ENCODE measurements at places on chromosomes 2 and 18. TPM values are rescaled to one million over a fixed set of nuclear protein-coding genes. Genes with fewer than 3 reads are reported as not detected.

DNA sequence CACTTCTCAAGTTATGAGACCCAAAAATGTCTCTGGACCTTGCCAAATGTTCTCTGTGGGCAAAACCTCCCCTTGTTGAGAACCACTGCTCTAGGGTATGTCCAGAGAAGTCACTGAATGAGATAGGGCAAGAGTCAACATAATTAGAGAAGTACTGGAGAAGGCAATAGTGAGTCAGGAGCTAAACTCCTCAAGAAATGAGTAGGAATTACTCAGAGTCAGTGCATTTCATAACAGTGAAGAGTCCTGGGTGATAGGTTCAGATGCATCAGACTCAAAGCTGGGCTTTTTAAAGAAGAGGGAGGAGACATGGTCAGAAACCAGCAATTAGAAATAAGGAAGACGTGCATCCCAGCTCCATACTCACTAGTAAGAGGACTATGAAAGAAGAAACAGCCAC is 38.6 kb upstream of the IHH start:
- no peak for DNase-seq

- DNase-seq, result no peak
Measured at GRCh38 chr2:232502911-232503808, 15.5 kb upstream of the ECEL1 start.

Gene GPR148
- not detected for total RNA-seq

DNA sequence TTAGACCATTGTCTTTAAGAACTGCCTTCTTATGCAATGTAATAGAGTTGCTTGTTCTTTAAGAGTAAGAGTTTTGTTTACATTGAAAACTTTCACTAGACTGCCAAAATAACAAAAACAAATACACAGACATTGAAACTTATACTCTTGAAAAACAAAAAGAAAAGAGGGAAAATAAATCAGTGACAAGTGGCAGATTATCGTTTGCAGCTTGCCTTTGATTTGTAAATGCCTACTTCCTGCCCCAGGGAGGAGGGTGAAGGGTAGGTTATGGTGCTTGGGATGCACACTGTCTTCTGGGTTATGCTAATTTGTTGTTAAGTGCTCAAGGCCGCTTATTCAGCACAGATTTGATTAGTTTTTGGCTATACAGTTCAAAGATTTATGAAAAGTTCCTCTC is 198.7 kb downstream of the TGIF1 start:
- no peak for DNase-seq

DNA sequence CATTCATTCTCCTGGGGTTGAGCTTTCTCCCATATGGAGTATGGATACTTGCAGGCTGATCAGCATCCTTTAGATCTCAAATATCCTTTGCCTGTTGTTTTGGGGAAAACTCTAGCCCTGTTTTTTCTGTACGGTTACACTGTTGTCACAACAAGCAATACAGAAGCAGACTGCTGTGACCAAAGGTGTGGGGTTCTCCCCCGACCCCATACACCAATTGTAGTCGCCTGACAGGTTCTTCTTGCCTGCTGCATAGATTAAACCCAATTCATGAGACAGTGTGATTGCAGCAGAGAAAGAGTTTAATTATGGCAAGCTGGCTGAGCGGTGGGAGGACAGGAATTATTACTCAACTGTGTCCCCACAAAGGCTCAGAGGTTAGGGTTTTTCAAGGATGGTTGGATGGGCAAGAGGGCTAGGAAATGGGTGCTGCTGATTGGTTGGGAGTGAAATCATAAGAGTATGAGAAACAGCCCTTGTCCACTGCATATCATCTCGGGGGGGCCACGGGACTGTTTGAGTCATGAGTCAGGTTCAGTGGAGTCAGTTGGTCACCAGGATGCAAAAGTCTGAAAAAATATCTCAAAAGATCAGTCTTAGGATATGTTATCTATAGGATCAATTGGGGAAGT is 40.6 kb downstream of the ITGB1BP1 start:
- no peak for DNase-seq

- no peak for DNase-seq
Measured at GRCh38 chr18:54280220-54280569, 10.9 kb downstream of the POLI start.

Gene WDR35
- total RNA-seq, result 2.1 TPM

DNA sequence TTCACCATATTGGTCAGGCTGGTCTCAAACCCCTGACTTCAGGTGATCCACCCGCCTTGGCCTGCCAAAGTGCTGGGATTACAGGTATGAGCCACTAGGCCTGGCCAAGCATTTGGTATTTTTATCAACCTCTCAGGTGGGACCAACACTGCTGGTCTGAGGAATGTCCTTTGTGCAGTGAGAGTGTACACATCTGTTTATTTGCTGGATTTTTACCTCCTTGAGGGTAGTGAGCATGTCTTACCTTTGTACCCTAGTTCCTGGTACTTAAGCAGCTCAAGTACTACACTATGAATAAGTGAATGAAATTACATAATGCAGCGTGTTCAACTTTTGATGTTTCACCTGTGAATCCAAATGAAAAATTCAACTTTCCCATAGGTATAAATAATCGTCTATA is 29.8 kb downstream of the SOS1 start:
- no peak for DNase-seq

GRCh38 chr2:28709101-28709500 is 42.5 kb upstream of the PPP1CB start:
- no peak for DNase-seq

- DNase-seq, result no peak
Measured at GRCh38 chr2:133490411-133490980, 77.8 kb downstream of the NCKAP5 start.

DNA sequence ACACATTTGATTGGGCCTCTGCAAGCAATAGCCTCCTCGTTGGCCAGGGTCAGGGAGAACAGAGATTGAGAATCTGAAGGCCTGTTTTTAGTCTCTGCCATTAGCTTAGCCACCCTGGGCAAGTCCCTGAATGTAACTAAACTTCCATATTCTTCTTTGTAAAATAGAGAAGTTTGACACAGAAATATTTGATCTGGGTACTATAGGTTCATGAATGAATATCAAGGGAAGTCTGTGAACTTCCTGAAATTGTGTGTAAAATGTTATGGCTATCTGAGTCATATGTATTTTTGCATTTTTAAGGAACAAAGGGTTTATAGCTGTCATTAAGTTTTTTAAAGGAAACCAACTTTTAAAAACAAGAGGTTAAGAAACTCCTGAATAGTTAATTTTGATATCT is 23.2 kb downstream of the RND3 start:
- DNase-seq, result no peak

Gene KLHL30
- total RNA-seq, result 28.2 TPM

Gene TMEM247
- total RNA-seq, result not detected

Gene SOS1
- 11.3 TPM for total RNA-seq

- no peak for DNase-seq
Measured at GRCh38 chr18:11154368-11154989, 5.1 kb upstream of the PIEZO2 start.

- no peak for DNase-seq
Measured at GRCh38 chr18:25077038-25077943, 274.7 kb downstream of the ZNF521 start.

DNA sequence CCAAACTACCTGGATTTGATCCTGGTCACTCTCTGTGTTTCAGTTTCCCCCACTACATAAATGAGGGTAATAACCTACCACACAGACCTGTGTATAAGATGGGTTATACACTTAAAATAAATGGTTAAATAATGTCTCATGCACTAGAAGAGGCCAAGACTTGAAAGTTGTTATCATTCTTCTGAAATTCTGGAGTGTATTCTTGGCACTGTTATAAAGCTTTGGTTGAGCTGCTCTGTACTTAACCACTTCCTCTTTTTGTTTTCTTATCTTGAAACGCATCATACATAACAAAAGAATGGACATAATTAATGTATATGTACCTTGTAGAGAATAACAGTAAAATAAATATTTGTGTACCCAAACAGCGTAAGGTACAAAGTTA is 281.0 kb downstream of the AFF3 start:
- DNase-seq, result no peak

DNA sequence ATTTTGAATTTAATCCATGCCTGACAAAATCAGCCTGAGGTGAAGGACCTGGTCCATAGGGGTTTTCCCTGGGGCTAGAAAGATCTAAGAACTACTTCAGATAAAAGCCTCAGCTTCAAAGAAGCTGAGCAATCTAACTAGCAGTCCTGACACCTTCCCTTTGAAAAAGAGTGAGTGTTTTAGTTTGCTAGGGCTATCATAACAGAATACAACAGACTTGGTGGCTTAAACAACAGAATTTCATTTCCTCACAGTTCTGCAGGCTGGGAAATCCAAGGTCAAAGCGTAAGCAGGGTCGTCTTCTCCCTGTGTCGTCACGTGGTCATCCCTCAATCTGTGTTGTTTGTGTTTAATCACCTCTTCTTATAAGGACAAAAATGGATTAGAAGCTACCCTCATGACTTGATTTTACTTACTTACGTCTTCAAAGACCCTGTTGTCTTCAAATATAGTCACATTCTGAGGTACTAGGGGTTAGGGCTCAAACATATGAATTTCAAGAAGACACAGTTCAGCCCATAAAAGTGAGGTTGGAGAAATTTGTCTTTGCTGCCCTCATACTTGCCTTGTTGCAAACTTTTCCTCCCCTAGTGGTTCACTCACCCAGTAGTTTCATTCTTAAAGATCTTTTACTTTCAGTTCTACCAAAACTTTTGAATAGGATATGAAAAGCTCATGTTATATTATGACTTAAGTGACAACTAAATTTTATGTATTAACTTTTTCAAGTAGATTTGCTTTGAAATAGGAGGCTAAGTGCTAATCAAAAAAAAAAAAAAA is 673.8 kb downstream of the ARHGAP15 start:
- DNase-seq, result no peak

- no peak for DNase-seq
Measured at GRCh38 chr2:106147665-106148064, 46.4 kb downstream of the UXS1 start.

DNA sequence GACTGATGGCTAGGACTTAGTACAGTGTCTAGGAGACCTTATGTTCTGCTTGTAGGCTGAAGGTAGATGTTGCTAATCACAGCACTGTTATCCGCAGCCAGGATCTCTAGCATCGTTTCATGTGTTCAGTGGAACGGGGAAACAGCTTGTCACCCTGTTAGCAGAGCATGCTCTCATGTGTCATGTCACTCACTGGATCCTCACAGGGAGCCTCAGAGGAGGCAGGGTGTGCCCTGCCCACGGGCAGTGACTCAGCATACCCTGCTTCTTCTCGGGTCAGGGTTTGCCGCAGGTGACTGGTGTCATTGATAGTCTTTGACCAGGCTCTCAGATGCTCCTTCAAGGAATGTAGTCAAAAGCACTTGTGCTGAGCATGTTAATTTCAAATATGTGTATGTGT is 44.4 kb downstream of the RPIA start:
- DNase-seq, result no peak

- DNase-seq, result no peak
Measured at GRCh38 chr2:116733699-116734098, 1080.8 kb upstream of the DDX18 start.

GRCh38 chr18:32258558-32259204 is 68.8 kb downstream of the MEP1B start:
- DNase-seq, result no peak

DNA sequence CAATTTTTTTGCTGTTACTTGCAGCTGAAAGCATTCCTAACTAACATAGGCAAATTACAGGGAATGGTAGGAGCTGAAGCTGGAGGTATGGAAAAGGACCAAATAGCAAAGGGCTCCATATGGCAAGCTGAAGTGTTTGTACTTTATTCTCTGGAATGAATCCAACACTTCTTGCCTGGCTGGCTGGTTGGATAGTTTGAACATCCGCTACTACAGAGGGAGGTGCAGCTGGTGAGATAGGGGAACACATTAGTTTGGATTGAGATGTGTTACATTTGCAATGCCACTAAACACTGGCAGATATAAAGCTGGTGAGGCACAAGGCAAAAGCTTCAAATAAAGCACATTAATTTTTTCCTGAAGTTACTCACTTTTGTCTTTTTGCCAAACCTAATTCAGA is 291.5 kb downstream of the SP3 start:
- no peak for DNase-seq

GRCh38 chr2:8178911-8179310 is 502.9 kb upstream of the ID2 start:
- no peak for DNase-seq

DNA sequence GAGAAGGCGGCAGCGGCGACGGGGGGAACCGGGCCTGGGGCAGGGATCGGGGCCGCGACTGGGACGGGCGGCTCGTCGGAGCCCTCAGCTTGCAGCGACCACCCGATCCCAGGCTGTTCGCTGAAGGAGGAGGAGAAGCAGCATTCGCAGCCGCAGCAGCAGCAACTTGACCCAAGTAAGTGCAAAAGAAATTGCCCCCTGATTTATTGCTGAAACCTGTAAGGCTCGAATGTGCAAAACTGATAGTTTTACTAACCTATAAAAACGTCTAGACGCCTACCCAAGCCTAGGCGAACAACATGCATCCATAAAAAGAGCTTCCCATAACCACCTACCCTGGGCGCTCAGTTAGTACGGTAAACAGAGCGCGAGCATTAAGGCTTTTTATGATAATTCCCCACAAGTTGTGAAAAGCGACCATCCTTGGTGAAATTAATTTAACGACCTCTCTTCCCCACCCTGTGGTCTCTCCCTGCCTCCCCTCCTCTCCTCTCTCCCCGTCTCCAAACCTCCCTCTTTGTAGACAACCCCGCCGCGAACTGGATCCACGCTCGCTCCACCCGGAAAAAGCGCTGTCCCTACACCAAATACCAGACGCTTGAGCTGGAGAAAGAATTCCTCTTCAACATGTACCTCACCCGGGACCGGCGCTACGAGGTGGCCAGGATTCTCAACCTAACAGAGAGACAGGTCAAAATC is 1.0 kb downstream of the HOXD9 start:
- DNase-seq, result no peak

GRCh38 chr18:27423581-27423980 is 238.5 kb upstream of the CHST9 start:
- DNase-seq, result no peak

- DNase-seq, result no peak
Measured at GRCh38 chr2:75077909-75078308, 119.5 kb downstream of the POLE4 start.

DNA sequence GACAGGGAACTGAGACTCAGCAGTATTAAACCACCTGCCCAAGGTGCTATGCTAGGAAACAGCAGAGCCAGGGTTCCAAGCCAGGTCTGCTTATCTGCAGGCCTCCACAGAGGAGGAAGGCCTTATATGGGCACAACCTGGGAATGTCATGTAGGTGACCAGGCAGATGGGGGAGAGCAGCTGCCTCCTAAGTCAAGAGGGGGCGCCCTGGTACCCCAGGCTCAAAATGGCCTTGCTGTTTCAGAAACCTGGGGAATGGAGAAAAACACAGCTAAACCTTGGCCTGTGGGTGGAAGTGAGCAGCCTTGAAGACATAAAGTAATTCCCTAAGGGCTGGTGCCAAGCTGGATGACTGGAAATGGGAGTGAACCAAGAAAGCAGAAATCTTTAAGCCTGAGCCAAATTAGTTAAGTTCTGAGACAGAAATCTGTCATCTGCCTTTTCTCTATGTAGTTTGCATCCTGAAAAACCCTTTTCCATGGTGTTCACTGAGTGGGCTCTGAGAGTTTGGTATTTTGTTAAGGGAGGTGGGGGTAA is 79.1 kb downstream of the MAPK4 start:
- DNase-seq, result no peak

Gene CDH20
- total RNA-seq, result not detected

Gene MATN3
- 0.64 TPM for total RNA-seq
